ENCODE measurements at places on chromosomes 16 and 17. TPM values are rescaled to one million over a fixed set of nuclear protein-coding genes. Genes with fewer than 3 reads are reported as not detected.

Gene NOL3
- 9.1 TPM for total RNA-seq

- DNase-seq, result peak; percentile 97
These were observed 42.4 kb downstream of the RAI1 start for GRCh38 chr17:17723354-17724261.

DNA sequence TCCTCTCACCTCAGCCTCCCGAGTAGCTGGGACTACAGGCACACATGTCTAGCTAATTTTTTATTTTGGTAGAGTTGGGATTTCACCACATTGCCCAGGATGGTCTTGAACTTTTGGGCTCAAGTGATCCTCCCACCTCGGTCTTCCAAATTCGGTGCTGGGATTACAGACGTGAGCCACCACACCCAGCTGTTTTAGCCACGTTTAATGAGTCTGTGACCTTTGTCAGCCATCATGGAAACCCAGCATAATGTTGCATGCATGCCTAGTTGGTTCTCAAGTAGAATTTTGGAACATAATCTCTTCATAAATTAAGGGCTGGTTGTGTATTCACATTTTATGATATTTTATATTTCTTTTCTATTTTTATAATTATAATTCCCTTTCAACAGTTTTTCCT, 42.0 kb downstream of the GOSR1 start:
- peak; percentile 69 for DNase-seq

Gene SCO1
- 16.5 TPM for total RNA-seq

- DNase-seq, result no peak
These were observed 56.5 kb upstream of the ERN1 start for GRCh38 chr17:64186171-64187092.

Gene LHX1
- total RNA-seq, result not detected

- DNase-seq, result no peak
These were observed 240.3 kb downstream of the ZNF423 start for GRCh38 chr16:49615576-49615975.

- no peak for DNase-seq
These were observed 158.1 kb upstream of the CIBAR2 start for GRCh38 chr16:85270374-85270773.

GRCh38 chr16:23414731-23415130, 38.3 kb downstream of the COG7 start:
- no peak for DNase-seq

DNA sequence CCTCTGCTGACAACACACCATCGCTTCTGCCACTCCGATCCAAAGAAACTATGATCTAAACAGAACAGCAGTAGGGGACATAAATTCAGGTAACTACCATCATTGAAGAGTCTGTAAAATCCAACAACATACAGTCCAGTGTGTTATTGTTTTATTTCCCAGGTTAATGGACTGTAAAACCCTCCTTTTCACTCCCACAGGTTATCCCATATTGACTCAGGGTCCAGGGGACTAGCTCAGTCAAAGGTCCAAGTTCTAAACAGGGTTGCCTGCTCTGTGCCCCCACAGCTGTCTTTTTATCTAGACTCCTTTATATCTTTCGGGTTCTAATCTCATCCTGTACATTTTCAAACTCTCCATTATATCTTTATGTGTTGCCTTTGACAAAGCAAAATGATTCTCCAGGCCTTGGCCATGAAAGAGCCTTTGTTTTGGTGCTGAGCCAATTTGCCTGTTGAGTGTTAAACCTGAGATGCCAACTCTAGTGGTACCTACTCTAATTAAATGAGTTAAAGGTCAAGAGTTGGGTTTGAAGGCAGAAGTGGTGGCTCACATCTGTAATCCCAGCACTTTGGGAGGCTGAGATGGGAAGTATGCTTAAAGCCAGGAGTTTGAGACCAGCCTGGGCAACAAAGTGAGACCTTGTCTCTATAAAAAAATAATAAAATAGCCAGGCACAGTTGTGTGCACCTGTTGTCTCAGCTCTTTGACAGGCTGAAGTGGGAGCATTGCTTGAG, 80.5 kb downstream of the SNX11 start:
- DNase-seq, result no peak

DNA sequence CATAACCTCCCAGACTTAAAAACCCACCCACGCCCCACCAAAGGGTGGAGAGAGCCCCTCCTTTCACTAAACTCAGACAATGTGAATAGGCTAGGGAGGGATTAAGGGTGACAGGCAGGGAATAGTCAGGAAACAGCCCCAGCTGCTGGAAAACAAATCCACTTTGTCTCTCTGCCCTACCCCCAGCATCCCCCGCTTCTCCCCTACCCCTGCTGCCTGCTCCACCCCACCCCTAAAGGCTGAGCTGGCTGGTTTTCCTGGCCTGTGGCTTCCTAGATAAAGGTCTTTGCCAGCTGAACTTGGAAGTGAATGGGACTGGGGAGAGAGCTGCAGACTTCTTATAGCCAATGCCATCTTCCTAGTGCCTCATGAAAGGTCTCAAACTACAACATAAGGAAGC, 15.0 kb downstream of the CAVIN1 start:
- DNase-seq, result peak; percentile 79

GRCh38 chr17:6674586-6674985, 23.0 kb downstream of the C17orf100 start:
- no peak for DNase-seq

GRCh38 chr16:85227084-85227945, 115.0 kb upstream of the CIBAR2 start:
- DNase-seq, result no peak

DNA sequence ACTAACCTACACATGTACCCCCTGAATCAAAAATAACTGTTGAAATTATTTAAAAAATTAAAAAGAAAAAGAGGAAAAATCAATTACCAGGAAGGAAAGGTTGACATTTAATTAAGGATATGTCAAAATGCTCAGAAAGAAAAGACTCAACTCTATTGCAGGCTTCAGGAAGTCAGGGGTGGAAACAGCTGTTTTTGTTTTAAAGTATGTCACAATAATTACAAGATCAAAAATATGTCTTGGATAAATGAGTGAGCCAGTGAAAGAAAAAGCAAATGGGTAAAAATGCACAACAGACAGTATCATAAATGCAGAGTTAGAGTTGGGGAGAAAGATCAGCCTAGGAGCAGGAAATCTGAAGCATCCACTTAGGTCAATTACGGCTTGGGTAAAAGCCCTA, 146.0 kb downstream of the CDH11 start:
- no peak for DNase-seq

DNA sequence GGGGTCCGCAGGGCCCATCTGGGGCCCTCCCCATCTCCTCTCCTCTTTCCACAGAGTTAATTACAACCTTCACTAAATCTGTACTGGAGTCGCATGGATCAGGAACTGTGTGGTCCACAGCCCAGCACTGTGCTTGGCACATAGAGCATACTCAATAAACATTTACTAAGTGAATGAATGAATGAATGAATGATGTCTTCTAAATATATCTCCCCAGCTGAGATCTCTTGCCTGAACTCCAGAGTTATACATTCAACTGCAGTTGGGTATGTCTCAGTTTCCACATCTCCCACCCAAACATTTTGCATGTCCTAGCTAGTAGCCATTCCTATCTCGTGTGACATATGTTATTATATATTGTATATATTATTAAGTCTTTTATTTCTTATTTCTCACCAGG, 28.7 kb upstream of the IL21R start:
- no peak for DNase-seq

DNA sequence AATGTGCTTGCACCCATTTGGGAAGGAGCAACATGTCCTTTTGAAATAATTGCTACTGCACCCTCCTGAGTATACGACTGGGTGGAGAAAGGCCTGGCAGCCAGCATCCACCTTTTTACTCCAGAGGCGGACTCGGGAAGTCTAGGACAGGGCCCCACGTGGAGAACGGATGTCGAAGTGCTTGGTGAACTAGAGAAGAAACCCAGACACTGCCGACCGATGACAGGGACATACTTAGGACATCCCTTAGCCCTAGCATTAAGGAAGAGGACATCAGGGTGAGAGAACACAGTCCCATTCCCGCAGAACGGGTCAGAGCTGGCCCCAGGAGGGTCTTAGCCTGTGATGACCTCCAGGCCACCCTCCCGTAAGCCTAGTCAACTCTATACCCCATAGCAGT, 3.8 kb downstream of the YBX2 start:
- peak; percentile 66 for DNase-seq

- no peak for DNase-seq
These were observed 140.9 kb upstream of the CCL2 start for GRCh38 chr17:34114174-34114573.

DNA sequence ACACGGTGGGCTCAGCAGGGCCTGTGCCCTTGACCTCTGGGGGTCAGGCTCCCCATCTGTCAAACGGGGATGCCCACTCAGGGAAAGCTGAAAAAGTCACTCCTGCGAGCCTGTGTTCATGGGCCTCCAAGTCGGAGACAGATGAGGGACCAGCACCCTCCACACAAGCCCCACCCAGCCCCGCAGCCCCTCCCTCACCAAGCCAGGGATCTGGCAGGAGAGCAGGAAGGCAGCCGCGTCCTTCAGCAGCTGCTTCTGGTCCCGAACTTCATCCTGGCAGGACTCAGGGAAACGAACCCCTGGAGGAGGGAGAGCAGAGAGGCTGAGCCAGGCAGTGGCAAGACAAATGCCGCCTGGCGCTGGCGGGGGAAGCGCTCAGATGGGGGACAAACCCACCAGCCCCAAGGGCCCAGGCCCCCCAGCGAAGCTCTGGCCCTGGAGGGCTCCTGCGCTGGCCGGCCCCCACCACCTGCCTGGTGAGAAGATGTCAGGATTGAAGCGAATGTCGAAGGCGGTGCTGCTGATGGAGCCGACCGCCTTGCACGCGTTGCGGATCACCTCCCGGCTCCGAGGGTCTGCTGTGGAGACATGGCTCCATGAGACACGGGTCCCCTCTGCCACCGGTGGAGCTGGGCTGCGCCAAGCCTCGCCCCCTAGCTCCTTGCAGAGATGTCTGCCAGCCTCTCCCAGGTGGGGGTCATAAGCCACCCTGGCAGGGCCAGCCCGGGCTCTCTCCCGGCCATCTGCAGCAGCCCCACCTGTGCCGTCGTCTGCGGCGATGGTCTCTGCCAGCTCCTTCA, 15.4 kb downstream of the CLUH start:
- DNase-seq, result peak; percentile 87

DNA sequence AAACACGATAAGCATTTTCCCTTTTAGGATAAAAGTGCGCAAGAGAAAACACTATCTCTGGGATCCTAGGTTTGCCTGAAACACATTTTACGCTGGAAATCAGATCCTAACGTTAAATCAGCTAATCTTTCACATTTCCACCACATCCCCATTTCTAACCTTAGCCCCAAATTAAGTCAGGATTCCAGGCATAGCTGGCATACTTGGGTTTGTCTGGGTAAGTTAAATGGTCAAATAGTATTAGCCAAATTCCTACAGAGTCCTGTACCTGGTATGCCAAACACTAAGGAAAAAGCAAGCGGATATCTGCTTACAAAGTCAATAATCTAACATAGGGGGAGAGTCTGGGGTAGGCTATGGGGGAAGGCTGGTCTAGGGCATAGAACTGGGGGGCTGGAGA, 557.4 kb upstream of the ZFHX3 start:
- DNase-seq, result no peak

- DNase-seq, result peak; percentile 46
These were observed 2.4 kb upstream of the ITGAX start for GRCh38 chr16:31352376-31353115.

- peak; percentile 97 for DNase-seq
These were observed 79.5 kb downstream of the ANKRD11 start for GRCh38 chr16:89410794-89411309.

GRCh38 chr17:42453439-42453838, 5.2 kb upstream of the ATP6V0A1 start:
- DNase-seq, result no peak

Gene DOC2A
- total RNA-seq, result not detected

GRCh38 chr17:66571745-66572144, 263.2 kb upstream of the CACNG5 start:
- DNase-seq, result no peak

DNA sequence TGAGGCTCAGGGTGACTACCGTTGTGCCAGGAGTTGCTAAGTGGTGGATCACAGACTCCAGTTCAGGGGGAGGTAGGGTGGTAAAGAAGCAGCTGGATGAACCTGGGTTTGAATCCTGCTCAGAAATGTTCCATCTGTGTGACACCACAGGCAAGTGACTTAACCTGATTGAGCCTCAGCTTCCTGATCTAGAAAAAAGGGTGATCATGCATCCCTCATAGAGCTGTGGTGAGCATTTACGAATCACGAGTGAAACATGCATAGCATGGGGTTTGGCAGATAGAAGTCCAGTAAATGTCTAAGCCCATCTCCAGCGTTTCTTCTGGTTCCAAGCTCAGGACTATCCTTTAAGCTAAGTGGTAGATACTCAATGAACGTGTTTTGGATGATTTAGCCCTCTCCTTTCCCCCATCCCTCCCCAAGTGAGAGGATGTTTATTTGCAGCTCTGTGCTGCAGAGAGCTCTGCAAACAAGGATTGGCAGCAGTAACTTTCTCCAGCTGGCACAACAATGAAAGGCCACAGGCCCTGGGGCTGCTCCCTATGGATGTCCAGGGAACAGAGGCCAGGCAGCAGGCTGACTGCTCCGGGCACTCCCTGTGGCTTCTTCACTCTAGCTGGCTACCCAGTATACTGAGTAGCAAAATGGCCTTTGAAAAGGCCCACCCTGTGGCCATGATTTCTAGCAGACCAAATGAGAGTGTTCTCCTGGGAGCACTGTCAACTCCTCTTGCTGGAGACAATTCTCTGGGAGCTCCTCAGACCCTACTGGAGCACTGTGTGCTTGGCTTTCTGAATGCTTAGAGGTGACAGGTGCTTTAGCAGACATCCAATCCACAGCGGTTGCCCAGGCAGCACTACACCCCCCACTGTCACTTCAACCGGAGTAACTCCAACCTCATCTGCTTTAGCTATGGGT, 21.3 kb downstream of the CA4 start:
- no peak for DNase-seq

DNA sequence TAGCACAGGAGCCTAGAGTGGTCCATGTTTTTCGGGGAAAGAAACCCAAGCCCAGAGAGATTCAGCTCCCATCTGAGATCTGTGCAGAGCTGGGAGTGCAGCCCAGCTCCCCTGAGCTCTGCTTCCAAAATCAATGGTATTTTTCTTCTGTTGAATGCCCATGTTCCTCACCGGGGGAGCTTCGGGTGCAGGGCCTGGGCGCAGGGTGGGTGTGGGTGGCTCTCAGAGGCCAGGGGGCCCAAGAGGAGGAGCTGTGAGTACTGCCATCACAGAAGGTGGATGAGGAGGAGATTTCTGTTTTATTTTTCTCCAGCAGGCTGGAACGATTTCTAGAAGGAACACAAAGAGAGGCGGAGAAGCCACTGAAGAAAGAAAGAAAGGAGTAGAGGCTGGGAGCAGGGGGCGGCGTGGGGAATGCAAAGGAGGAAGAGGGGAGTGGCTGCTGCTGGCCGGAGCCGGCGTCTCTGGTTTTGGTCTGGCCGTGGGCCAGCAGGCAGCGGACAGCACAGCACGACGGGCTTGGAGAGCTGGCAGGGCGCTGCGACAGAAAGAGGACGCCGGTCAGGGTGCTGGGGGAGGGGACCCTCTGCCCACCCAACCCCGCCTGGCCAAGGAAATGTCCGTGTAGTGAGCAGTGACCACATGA, 76.2 kb upstream of the KSR1 start:
- DNase-seq, result peak; percentile 89

Gene ENDOV
- total RNA-seq, result 25.9 TPM
